Activated CD4-positive, alpha-beta memory T cell treated with anti-CD3 and anti-CD28 coated beads, Interleukin-2, amount 10 ng/mL, durations not matched to agents 7 days and 5 days (primary cell): ENCODE measurements at places on chromosomes 13 and 19. TPM values are rescaled to one million over a fixed set of nuclear protein-coding genes. Genes with fewer than 3 reads are reported as not detected.

The IZUMO1 gene
- not detected for total RNA-seq

The SSC5D gene
- total RNA-seq: 0.18 TPM

The ZNF610 gene
- total RNA-seq: 1.2 TPM

The ZNF345 gene
- 6.3 TPM for total RNA-seq

The TMIGD2 gene
- total RNA-seq: 4.0 TPM

The CYP4F2 gene
- total RNA-seq: not detected

The ZNF792 gene
- 18.9 TPM for total RNA-seq

The SHD gene
- not detected for total RNA-seq

The ACER1 gene
- 0.30 TPM for total RNA-seq

The CYP2A7 gene
- total RNA-seq: not detected

The BRME1 gene
- total RNA-seq: 4.4 TPM

The NKPD1 gene
- total RNA-seq: 0.10 TPM

The BCAM gene
- total RNA-seq: not detected

The HSPBP1 gene
- total RNA-seq: 28.9 TPM

The UBE2L5 gene
- 0.20 TPM for total RNA-seq

The APOC4 gene
- not detected for total RNA-seq

The LGALS4 gene
- total RNA-seq: 0.93 TPM

The HSPB6 gene
- 0.48 TPM for total RNA-seq

The ARRDC5 gene
- 0.85 TPM for total RNA-seq

The SLC15A1 gene
- total RNA-seq: not detected

The PSPC1 gene
- total RNA-seq: 66.6 TPM

The URAD gene
- total RNA-seq: not detected

The ZNF540 gene
- 1.5 TPM for total RNA-seq

The LILRA1 gene
- total RNA-seq: not detected

The KLK1 gene
- 2.2 TPM for total RNA-seq

The TEX29 gene
- total RNA-seq: 0.73 TPM

The KLK4 gene
- total RNA-seq: not detected

The CACNG7 gene
- total RNA-seq: not detected

The C1QTNF9 gene
- total RNA-seq: not detected

The RASGRP4 gene
- total RNA-seq: 20.0 TPM

The F2RL3 gene
- total RNA-seq: 0.13 TPM

The CLDN10 gene
- total RNA-seq: not detected

The ITGBL1 gene
- not detected for total RNA-seq

The TMC4 gene
- total RNA-seq: 2.8 TPM

The INSL3 gene
- total RNA-seq: 7.9 TPM

The FFAR2 gene
- total RNA-seq: not detected

The SPACA6 gene
- 6.6 TPM for total RNA-seq

The SCAF1 gene
- total RNA-seq: 65.3 TPM
